ENCODE measurements at places on chromosomes 4 and X.

DNA sequence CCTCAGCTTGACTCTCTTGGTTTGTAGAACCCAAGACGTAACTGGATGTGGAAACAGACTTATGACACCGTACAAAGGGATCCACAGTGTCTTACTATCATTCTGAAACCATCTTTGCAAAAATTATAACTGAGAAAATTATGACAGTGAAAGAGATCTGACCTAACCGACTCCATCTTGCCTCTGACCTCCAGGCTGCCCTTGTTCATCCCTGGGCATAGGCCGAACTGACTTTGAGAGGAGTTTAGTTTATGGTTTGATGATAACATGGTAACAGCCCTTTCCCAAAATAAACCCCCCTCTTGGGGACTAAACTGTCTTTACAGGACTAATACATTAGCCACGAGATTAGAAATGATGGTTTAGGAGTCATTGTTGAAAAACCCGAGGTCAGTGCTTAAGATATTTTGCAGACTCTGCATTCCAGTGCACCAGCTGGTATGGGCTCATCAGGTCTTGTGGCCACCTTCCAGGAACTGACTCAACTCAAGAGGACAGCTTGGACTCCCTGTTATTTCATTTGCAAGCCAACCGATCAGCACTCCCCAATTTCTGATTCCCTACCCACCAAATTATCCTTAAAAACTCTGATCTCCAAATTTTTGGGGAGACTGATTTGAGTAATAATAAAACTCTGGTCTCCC lies 49.6 kb downstream of the CASP3 start:
- DNase-seq: no peak

- no peak for DNase-seq
Observed at GRCh38 chr4:174215961-174216680, 67.3 kb downstream of the FBXO8 start.

- no peak for DNase-seq
Observed at GRCh38 chr4:137359691-137360315, 172.5 kb downstream of the PCDH18 start.

GRCh38 chr4:105306158-105306781 lies 159.6 kb downstream of the TET2 start:
- no peak for DNase-seq

DNA sequence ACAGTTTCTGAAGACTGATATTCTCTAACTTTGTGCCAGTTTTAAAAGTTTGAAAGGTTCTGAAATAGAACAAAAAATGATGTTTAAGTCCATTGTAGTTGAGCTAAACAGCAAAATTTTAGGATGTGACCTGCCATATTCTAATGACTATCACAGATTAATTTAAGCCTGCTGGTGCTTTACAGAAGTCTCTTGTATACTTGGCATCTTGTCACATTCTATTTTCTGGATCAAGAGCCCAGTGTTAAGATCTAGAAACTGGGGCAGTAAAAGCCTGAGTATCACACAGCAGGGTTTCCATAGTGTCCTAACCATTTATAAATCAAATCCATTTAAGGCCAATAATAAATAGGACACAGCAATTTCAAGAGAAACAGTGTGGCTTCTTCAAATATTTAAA lies 12.4 kb downstream of the FSTL5 start:
- no peak for DNase-seq

DNA sequence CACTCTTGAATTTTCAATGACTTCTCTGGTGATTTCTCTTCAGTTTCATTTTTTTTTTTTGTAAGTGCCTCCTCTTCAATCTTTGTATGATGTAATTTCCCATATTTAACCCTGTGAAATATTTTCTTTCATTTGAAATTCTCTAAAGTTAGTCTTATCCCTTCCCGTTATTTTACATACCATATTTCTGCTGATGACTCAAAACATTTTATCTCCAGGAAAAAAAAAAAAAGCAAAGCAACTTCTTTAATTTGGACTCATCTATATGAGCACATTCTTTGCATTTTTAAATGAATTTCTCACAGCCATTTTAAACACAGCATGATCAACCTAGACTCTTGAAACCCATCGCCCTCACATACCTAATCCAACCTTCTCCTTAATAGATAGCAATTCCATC lies 1831.4 kb downstream of the ARAP2 start:
- no peak for DNase-seq

DNA sequence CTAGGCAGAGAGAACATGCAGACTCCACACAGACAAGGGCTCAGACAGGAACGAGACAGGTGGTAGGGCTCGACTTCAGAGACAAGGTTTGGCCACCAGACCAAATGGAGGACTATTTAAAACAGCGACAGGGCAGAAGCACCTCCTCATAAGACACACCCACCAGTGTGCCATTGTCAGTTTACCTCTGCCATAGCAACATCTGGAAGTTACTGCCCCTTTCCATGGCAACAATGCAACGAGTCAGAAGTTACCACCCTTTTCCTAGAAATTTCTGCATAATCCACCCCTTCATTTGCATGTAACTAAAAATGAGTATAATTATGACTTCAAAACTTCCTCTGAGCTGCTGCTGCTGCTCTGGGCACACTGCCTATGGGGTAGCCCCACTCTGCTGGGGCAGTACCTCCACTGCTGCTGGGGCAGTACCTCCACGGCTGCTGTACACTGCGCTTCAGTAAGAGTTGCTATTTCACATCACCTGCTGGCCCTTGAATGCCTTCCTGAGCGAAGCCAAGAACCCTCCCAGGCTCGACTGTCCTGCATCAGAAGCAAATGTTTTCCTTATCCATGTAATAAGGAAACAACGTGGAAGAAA lies 2222.3 kb upstream of the AGA start:
- no peak for DNase-seq

GRCh38 chr4:84699001-84699671 lies 116.2 kb downstream of the CDS1 start:
- no peak for DNase-seq

- DNase-seq: no peak
Observed at GRCh38 chrX:101223226-101223625, 3.6 kb downstream of the DRP2 start.

- DNase-seq: no peak
Observed at GRCh38 chr4:53900271-53900649, 164.1 kb downstream of the CHIC2 start.

DNA sequence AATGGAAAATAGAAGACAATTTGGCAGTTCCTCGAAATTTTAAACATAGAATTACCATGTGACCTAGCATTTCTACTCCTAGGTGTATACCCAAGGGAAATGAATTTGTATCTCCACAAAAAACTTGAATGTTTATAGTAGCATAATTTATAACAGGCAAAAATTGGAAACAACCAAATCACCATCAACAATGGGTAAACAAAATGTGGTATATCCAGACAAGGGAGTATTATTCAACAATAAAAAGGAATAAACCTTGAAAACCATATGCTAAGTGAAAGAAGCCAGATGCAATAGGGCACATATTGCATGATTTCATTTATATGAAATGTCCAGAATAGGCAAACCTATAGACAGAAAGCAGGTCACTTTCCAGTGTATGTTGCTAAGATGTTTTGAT lies 83.8 kb downstream of the SNX25 start:
- no peak for DNase-seq

DNA sequence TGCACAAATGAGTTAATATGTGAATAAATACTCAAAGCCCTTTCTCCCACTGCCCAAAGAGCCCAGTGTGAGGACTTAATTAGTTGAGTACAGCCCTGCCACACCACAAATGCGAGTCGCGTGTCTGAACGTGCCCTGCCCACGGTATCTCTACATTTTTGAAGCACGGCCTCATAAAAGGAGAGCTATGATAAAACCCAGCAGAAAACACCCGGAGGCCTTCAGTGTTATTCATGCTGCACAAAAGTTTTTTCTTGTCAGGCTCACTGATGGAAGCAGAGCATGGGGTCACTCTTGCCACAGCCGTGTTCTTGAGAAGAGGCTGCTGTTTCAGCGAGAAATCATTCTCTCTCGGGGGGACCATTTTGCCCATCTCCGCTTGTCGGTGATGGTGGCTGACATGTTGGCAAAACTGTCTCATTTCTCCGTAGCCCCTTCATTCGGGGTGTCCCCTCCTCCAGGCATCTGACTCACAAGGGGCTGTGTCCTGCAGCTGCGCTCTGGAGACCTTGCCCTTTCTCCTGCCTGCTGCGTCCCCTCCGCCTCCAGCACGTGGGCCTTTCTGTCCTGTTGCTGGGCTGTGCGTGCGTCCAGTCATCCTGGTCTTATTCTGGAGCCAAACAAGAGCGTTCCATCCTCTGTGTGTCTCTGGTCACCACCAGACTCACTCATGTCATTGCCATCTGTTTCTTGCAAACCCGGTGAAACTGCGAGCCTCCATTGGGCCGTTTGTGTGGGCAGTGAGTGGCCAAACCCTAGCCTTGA lies 88.8 kb downstream of the SORCS2 start:
- no peak for DNase-seq

DNA sequence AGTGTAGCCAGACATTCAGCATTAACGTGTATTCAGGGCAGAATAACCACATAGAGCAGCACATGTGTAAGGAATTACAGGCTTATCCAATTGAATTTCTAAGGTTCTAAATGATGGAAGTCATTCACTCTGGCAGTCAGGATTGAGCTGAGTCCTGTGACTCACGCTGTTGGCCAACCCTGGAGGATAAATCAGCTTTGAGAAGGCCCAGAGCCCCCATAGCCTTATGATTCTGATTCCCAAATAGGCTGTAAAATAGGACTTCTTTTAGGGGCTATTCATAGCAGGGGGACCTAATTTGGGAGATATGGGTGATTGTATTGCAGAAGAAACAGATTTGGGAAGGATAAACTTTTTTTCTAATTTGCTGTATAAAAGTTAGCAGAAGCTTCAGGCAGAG lies 8.1 kb upstream of the HPF1 start:
- no peak for DNase-seq

DNA sequence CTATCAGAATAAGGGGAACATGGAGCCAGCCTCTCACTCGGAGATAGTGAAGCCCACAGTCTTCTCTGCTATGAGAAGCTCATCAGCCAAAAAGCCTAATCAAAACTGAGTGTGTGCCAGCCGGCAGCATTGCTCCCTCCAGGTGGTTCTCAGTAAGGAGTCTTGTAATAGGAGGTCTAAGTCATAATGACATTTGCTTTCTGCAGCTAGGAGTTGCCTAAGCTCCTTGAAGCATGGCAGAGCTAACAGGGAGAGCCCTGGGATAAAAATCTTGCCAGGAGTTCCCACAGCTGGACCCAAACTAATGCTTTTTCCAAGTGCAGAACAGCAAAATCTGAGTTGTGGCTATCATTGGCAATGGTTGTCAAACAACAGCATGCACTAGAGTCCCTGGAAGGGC lies 245.2 kb downstream of the SPATA18 start:
- no peak for DNase-seq

- no peak for DNase-seq
Observed at GRCh38 chr4:101806914-101807313, 16.4 kb downstream of the BANK1 start.

GRCh38 chr4:187999406-187999932 lies 3.9 kb downstream of the ZFP42 start:
- DNase-seq: no peak

DNA sequence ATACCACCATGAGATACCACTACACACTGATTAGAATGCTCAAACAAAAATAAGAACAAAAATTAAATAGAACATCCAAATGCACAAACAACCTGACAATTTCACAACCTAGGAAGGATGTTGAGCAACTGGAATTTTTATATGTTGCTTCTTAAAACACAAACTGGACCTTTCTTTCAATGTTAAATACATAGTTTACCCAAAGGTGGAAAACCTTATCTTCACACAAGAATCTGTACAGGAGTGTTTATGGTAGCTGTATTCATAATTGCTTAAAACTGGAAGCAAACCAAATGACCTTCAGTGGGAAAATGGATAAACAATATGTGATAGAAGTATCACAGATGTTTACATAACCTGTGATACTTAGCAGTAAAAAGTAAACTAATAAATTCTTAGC lies 573.8 kb downstream of the MAGEB5 start:
- no peak for DNase-seq

DNA sequence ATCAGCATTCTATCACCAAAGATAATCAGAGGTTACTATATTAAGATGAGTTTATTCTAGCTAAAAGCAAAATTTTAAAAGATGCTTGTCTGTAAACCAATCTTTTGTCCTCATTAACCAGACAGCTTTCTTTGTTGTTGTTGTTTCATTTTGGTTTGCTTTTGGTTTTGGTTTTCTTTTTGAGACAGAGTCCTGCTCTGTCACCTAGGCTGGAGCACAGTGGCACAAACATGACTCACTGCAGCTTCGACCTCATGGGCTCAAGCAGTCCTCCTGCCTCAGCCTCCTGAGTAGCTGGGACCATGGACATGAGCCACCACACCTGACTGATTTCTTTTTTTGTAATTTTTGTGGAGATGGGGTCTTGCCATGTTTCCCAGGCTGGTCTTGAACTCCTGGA lies 102.9 kb downstream of the COX18 start:
- no peak for DNase-seq

DNA sequence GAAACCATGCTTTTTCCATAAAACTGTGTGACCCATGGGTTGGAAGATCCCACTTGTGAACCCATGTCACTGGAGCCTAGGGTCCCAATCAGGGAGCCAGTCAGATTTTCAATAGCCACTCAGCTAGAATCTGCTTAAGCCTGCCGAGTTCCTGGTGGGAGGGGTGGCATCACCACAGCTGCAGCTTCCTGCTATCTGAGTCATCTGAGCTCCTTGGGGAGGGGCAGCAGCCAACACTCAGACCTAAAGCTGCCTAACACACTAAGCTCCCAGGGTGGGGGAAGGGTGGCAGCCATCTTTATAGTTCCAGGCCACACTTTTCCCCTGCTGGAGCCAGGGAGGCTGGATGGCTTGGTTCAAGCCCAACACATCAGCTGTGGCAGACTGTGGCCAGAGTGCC lies 350.1 kb downstream of the C4orf33 start:
- no peak for DNase-seq

DNA sequence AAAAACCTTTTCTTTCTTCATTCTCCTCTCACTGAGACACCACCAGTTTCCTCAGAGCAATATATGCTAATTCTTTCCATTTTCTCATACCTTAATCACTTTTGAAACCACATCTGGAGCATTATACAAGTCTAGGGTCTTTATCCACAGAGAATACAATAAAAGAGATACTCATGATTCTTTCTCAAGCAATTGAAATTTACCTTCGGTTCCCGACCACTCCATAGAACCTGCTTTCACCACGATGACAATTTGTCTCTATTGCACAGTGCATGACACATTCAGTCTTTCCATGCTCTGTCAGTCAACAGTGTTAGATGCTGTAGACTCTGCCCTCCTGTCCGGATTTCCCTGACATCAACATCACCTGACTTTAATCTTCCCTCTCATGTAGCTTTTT lies 409.3 kb upstream of the NWD2 start:
- no peak for DNase-seq

DNA sequence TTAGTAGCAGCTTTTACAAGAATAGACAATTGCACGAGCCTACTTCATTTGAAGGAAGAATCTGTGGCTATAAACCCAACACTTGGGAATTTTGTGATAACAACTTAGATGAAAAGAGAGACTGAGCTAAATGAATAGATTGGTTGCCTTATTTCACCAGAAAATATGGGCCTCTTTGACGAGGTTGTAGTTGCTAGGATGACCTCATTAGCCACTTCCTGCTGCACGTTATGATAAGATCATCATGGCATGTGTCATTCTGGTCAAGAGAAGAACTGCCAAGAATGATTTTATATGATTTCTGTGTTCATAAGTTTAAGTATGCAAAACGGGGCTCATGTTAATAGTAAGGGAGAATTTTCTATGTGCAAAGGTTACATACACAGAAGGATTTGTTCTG lies 321.9 kb upstream of the GIMD1 start:
- DNase-seq: no peak

- DNase-seq: no peak
Observed at GRCh38 chr4:22900876-22901275, 208.1 kb downstream of the GBA3 start.

All from ecto neural progenitor cell (in vitro differentiated cells).